PC-3 (cell line): ENCODE measurements at places on chromosomes 7 and 10.

GRCh38 chr10:77899690-77900089 is 26.9 kb downstream of the DLG5 start:
- no peak for DNase-seq

- DNase-seq: no peak
These were observed 64.1 kb downstream of the ZMIZ1 start for GRCh38 chr10:79132681-79133381.

GRCh38 chr7:12320987-12321647 is 82.5 kb downstream of the VWDE start:
- DNase-seq: no peak

GRCh38 chr10:1290071-1290471 is 233.9 kb downstream of the WDR37 start:
- DNase-seq: peak; percentile 17

GRCh38 chr7:595621-596010 is 76.0 kb upstream of the PDGFA start:
- DNase-seq: no peak

- DNase-seq: no peak
These were observed 222.4 kb upstream of the LRGUK start for GRCh38 chr7:133904776-133905175.
